AG04449 (cell line): ENCODE measurements at places on chromosomes 2 and 18.

DNA sequence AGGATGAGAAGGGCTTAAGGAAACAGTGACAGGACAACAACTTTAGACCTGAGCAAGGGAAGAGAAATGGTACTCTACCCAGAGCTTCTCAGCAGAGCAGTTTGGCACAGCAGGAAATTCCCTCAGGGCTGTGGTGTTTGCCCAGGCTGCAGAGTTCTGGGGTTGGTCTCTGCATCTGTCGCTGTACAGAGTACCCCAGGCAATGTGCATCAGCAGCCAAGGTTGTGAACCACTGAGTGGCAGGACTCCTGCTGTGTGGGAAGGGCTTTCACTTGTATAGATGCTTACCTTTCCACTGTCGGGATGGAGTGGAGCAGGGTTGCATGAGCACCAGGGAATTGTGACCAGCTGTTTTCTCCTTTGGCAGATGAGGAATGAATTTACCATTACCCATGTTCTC, 21.2 kb downstream of the STAMBP start:
- no peak for DNase-seq

GRCh38 chr2:102983786-102984185, 222.0 kb downstream of the TMEM182 start:
- no peak for DNase-seq

DNA sequence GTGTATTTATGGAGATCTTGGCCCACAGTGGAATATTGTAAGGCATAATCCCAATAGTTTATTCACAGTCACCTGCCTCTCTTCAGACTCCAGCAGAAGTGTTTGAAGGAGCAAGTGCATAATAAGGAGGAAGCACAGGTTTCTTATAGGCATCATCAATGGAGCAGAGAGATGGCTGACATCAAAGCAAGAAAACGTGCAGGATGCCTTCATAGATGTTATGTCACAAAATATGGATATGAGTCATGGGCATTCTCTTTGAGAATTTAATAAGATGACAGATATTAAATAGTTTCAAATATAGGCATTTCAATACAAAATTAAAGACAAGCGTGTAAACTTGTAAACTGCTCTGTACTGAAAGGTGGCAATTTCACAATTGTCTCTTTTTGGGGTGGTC, 4.0 kb upstream of the RND3 start:
- DNase-seq = no peak

DNA sequence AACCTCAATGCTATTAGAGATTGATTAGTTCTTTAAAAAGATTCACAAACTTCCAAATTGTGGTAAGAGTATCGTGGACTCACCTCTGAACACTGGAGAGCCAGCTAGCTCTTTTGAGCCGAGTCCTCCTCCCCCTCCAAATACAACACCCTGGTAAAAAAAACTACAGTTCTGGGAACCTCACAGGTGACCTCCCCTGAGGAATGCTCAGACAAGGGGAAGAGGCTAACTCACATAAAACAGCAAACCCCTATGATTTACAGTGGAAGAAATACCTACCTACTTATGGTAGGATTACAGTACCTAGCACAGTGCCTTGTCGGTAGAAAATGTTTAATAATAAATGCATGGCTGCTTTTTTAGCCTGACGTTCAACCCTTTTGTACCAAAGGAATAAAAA, 8.4 kb downstream of the ZNF24 start:
- no peak for DNase-seq

- DNase-seq = no peak
Observed at GRCh38 chr18:8814206-8814605, 108.8 kb downstream of the MTCL1 start.

GRCh38 chr2:67825476-67825875, 237.3 kb downstream of the C1D start:
- DNase-seq = no peak

DNA sequence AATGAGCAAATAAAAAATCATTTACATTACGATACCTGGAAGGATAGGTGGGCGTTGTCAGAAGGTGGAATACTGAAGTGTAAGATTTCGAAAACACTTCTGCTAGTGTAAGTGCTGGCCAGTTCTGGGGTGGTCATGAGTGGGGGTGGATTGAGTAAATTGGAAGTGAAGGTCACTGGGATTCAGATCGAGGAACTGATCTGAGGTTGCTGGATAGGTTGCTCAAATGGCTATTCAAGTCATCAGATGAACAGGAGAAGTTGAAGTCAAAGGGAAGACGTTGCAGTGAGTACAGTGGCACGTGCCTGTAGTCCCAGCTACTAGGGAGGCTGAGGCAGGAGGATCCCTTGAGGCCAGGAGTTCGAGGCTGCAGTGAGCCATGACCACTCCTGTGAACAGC, 95.7 kb downstream of the MALT1 start:
- DNase-seq = no peak

DNA sequence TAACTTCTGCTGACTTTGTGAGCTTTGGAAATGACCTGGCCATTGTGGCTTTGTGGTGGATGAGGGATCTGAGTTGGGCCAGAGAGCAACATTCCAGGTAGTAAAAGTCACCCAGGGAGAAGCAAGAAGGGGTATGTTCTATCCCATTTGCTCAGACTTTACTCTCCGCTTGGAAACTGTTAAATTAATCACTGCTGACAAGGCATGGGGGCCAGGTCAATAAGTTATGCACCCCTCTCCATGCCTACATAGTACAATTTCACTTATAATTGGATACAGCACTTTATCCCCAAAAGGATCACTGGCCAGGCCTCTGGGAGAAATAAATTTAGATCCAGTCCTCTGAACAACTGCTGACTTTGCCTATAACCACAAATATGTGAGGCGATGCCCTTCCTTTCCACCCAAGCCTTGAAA, 92.1 kb downstream of the RPRM start:
- DNase-seq = no peak

- no peak for DNase-seq
Observed at GRCh38 chr2:231188506-231189170, 9.8 kb upstream of the ARMC9 start.

- no peak for DNase-seq
Observed at GRCh38 chr18:67644226-67644625, 127.7 kb upstream of the DSEL start.

- no peak for DNase-seq
Observed at GRCh38 chr2:138356178-138356577, 145.4 kb upstream of the SPOPL start.

- no peak for DNase-seq
Observed at GRCh38 chr2:1815053-1815452, 70.7 kb upstream of the PXDN start.

DNA sequence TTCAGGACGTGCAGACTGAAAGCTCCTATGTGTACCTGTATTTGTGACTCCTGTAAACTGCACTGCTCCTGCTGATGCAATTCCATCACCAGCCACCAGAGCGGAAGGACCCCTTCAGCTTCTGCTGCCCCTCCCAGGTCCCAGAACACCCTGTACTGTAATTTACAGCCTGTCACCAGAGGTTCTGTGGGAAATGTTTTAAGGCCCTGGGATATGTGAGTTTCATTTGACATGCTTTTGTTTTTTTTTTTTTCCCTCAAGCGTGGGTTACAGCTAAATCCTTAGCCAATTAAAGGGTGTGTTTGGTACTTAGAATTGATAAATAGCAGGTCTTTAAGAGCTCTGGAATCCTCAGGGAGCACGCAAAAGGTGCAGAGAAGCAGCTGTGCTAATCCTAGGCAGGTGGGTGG, 79.4 kb downstream of the KCTD1 start:
- no peak for DNase-seq

DNA sequence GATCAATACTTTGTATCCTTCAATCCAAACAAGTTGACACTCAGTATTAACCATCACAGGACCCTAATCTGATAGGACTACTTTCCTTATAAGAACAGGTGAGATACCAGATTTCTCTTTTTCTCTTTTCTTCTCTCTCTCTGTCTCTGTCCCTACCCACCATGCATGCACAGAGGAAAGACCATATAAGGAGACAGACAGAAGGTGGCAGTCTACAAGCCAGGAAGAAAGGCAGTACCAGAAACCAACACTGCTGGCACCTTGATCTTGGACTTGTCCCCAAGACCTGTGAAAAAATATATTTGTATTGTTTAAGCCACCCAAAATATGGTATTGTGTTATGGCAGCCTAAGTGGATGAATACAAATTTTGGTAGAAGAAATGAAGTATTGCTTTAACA, 156.2 kb upstream of the KCNH7 start:
- no peak for DNase-seq

- DNase-seq = no peak
Observed at GRCh38 chr18:31155498-31155897, 7.2 kb downstream of the DSC1 start.

DNA sequence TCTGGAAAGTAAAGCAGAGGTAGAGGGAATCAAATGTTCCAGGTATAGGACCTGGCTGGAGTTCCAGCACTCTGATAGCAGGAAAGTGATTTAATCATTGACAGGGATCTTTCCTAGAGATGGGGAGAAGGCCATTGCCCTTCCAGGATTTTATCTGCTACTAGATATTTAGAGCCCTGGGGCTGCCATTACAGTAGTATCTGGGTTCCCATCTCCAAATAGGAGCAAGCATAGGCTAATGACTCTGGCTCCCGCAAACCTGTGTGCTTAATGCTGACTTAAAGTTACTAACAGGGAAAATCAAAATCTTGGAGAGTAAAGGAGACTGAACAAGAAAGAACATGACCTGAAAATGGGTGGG, 297.6 kb upstream of the CCDC68 start:
- no peak for DNase-seq

DNA sequence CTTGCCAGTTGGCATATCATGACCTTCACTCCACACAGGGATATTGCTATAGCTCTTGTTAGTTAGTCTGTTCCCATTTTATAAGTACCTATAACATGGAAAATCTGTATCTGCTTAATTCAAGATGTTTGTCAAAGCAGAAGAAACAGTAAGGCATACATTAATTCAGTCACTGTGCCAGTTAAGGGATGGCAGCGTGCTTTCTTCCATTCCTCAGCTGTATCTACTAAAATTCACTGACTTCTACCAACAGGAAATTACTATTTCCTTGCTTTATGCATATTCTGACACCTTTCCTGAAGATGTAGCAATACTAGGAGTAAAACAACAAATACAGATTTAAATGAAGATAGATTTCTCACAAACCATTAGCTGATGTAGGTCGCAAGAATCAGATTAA, 59.9 kb downstream of the RNF152 start:
- DNase-seq = no peak

DNA sequence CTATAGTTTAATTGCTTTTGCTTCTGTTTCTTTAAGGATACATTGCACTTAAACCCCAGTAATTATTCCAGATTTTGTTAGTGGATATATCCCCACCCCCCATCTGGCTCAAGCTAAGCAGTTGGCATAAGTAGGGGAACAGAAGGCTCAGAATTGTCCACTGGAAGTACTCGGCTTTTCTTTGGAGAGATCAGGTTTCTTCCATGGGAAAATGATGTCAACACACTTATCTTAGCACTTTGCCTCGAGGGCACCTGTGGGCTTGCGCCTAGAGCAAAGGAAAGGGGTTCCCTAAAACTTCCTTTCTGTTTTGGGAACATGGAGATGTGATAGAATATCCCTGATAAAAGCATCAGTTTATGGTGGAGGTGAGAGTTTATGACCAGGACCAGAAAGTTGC, 130.6 kb downstream of the FMNL2 start:
- no peak for DNase-seq

DNA sequence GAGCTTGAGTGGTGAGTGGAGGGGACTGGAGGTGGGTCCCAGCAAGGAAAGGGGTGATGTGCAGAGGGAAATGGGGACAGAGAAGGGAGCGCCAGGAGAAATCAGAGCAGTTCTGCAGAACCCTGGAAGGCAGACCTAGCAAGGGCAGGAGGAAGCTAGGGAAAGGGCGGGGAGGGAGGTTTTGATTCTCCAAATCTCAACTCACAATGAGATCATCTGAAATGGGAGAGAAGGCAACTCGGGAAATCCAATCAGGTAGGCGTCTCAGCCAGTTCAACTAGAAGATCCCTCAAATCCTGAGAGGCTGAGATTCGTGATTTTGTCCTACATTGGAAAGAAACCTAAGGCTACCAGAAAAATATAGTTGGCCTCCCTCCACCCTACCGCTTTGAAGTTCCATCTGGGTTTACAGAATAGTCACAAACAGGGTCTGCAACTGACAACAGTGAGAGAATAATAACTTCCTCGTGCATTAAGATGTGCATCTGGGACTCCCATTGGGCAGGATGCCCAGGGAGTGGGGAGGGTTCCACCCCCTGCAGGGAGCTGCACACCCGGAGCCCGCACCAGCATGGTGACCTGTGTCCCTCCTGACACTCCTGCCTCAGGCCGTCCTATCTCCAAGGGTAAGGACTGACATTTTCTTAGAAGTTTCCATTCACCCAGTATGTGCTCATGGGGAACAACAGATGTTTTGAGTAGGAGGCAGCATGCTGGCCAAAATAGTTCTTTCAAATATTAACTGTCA, 113.3 kb upstream of the ODC1 start:
- no peak for DNase-seq

DNA sequence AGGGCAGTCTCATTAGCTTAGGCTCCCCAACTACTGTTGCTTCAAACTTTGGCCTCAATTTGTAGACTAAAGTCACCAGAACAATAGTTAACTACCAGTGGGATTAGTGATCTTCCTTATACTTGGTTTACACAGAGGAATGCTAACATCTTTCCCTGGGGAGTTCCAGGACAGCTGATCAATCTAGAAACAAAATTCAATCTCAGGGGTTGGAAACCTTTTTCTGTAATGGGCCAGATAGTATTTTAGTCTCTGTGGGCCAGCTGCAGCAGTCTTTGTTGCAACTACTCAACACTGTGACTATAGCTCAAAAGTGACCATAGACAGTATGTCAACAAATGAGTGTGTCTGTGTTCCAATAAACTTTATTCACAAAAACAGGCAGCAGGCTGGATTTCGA, 85.7 kb downstream of the METTL8 start:
- DNase-seq = no peak

- no peak for DNase-seq
Observed at GRCh38 chr2:134152045-134153010, 101.5 kb upstream of the MGAT5 start.

GRCh38 chr18:11851806-11852337, 659 bp downstream of the CHMP1B start:
- DNase-seq = no peak

GRCh38 chr2:188307850-188308283, 16.2 kb downstream of the GULP1 start:
- no peak for DNase-seq

GRCh38 chr2:106189764-106190468, 4.2 kb downstream of the UXS1 start:
- no peak for DNase-seq

DNA sequence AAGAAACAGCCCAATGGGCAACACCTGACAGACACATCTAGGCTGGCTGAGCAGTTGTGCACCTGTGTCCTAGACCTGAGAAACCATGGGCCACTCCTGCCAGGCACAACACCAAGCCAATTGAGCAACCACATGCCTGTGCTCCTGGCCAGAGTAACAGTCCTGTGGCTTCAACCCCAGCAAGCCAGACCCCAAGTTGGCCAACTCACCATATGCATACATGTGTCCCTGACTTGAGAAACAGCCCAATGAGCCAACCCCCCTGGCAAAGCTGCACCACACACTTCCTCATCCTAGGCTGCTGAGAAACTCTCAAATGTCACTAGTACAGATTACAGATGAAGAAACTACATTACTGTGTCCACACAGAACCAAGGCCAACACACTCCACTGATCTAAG, 36.6 kb downstream of the USP34 start:
- no peak for DNase-seq
